Inflammatory macrophage treated with lipopolysaccharide for 1 hour (primary cell): ENCODE measurements at places on chromosomes 1 and 21.

GRCh38 chr1:26548841-26549240 is 19.3 kb downstream of the RPS6KA1 start:
- DNase-seq: no peak

DNA sequence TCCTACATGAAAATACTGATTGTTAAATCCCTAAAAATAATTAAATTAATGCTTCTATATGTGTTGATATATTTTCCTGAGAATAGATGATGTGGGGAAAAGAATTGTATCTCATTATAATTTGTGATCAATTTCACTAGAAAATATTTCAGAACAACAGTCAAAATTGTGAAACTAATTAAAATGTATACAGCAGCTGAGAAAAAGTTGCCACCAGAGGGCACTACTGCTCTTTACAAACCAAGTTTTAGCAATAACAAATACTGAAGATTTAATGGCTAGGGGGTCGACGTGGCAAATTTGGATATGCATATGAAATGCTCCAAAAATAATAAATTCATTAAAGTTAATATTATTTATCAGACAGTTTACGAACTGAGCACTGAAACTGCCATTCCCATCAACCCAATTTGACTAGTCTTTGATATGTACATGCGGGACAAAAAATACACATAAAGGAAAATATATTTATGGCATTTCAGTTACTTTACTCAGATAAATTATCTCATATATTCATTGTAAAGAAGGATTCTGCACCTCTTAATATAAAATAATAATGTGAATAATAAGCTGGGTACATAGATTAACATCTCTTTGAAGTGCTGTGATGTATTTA is 96.3 kb upstream of the TMPRSS15 start:
- DNase-seq: peak; percentile 20

DNA sequence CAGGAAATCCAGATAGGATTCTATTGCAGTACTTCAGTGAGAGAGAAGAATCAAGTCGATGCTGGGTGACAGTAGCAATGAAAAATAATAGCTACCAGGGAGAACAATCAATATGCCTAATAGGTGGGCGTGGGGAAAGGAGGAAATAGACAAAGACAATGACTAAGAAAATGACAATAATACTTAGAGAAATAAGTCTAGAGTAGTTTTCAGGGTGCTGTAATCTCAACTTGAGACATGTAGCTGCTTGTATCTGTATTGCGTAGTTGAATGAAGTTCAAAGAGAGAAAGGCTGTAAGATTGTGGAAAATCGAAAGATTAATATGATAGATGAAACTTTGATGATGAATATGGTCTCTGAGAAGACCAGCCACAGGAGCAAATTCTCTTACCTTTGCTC is 2.6 kb downstream of the STXBP3 start:
- no peak for DNase-seq

DNA sequence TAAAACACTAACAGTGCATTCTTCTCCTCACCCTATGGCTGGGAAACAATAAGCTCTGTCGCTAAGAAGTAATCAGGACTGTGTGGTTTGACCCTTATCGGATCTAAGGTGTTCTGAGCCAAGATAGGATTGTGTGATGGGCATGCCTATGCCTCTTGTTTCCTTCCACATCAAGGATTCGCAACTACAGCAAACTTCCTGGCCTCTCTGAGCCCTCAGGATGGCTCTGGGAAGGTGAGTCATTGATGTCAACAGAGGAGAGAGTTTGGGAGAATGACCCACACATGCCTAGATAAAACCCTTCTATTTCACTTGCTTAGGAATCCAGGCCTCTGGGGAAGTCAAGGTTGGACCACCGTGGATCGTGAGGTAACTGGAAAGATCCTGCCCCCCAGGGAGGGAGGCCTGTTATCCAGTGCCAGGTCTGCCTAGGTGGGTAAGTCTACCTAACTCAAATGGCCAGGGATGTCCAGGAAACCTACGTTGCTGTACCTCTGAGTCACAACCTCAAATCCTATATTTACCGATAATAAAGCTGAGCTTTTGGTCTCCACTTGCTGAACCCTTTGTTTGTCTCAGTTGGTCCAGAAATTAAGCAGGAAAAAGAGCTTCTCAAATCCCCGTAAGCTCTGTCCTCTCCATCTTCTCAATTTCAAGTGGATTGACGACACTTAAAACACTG is 27.4 kb downstream of the TIAM1 start:
- DNase-seq: no peak

DNA sequence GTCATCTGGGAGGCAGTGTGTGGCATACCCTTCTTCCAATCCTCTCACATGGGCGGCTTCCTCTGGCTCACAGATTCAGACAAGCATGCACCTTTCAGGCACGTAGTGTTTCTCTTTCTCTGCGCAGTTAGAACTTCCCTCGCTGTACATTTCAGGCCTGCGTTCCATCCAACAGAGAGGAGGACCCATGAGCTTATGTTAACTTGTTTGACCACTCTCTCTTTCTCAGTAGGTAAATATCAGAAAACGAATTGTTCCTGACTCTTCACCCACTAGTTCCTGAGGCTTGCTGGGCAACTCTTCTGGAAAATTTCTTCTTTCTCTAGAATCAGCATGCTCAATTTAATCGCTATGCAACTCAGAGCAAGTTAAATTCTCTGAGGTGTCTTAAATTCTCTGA is 85.5 kb downstream of the DDX20 start:
- no peak for DNase-seq

- DNase-seq: no peak
Measured at GRCh38 chr1:66464351-66464750, 69.6 kb upstream of the SGIP1 start.

DNA sequence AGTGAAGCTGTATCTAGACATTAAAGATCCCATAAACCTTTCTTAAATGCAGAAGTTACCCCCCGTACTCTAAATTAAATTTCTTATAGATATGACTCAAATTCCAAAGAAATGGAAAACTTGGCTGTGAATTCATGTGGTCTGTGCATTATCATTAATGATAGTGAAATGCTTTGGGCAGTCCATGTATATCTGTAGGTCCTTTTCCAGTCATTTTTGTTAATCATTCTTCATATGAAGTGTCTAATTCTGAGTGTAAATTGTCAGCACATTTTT is 89.3 kb downstream of the RGL1 start:
- DNase-seq: no peak

DNA sequence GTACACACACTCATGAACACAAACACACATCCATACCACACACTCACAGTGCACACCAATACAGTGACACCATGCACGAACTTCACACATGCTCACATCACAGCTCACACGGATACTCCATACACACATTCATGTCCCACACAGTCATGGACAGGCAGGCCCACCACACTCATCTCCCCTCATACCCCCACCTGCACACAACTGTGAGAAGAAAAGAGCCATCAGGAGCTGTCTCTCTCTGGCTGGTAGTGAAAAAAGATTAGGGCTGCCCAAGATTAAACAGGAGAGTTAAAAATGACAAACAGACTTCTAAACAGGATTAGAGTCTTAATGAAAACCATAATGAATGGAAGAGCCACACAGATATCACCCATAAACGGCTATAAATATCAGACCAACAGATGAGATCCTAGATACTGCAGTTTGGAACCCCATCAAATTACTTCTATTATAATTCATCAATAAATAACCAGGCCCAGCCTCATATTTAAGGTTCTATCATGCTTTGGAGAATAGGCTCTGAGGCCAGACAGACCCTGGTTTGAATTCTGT is 122.3 kb downstream of the PLXNA2 start:
- no peak for DNase-seq

GRCh38 chr1:37483785-37484184 is 9.4 kb downstream of the ZC3H12A start:
- DNase-seq: no peak

DNA sequence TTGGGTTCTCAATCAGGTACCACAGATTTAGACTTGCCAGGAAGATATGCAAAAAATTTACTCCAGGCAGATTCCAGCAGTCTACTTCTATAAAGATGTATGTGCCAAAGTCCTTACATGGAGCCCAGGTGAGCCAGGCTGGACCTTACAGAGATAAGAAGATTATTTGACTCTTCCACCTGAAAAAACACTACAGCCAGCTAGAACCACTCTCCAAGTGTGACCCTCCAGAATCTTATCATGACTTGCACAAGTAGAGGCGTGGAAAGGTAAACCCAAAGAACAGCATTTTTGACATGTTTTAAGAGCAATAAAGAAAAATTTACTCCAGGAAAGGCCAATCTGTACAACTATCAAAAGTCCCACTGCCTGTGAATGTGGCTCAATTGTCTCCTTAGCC is 146.8 kb upstream of the DPT start:
- DNase-seq: no peak

GRCh38 chr1:202038688-202039346 is 28.4 kb downstream of the ELF3 start:
- DNase-seq: no peak

DNA sequence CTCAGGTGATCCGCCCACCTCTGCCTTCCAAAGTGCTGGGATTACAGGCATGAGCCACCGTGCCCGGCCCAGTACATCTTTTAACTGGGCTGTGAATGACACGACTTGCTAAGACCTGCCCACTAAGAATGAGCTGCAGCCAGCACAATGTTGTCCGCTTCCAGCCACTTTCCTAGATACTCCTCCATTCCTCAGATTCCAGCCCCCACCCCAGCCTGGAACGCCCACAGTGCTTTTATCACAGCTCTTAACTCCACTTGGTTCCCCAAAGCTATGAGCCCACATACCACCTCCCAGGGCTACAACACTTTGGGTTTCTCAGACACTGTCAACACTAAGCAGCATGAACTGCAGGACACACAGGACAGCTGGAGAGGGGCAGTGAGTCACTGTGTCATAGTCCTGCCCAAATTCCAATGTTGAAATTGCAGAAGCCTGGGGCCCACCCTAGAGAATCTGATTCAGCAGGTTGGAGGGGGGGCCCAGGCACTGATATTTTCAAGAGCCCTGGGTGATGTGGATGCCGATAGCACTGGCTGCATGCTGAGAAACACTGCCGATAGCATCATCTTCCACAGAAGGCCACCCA is 58.0 kb downstream of the ACBD3 start:
- DNase-seq: no peak
